ENCODE measurements at places on chromosomes 4 and X.

DNA sequence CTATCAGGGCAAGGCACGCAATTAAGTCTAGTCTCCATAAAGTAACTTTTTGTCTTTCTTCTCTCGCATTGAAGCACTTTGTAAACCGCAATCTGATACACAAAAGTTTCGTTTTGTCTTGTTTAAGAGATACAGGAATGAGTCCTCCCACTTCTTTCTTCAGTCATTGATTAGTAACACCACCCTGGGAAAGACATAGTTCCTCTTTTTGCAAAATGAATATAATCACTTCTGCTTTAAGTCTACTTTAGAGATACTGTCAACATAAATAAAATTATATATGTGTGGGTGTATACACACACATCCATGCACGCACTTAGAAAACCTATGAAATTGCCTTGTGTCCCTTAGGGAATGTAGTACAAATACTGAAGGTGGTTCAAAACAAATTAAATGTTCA is 11.7 kb downstream of the COQ2 start:
- DNase-seq: no peak

DNA sequence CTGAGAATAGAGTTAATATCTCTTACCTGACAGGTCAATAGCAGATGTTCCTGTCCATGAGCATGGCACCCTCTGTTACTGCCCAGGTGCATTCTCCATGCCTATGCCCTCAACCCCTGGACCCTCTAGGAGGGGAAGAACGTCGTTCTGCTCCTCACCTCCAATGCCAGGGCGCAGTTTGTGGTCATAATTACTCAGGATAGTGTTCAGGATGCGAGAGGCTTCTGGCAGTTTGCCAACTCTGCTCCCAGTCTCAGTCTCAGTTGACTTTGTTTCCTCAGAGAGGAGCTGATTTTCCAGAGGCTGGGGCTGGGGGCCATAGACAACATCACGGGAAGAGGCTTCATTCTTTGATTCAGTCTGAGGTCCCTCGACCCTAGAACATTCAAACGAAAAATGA is 4.4 kb downstream of the GABRE start:
- DNase-seq: no peak

DNA sequence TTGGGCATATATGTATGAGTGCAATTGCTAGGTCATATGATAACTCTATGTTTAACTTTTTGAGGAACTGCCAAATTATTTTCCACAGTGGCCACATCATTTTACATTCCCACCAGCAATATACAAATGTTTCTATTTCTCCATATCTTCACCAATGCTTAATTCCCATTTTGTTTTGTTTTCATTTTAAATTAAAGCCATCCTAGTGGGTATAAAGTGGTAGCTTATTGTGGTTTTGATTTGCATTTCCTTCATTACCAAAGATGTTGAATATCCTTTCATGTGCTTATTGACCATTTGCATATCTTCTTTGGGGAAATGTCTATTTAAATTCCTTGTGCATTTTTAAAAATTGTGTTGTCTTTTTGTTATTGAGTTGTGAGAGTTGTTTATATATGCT is 36.7 kb upstream of the SCOC start:
- no peak for DNase-seq

GRCh38 chr4:26985873-26986272 is 125.2 kb downstream of the STIM2 start:
- DNase-seq: no peak

- DNase-seq: no peak
Measured at GRCh38 chrX:131783555-131784308, 239.4 kb upstream of the STK26 start.

GRCh38 chrX:125198546-125198945 is 121.1 kb upstream of the TEX13C start:
- no peak for DNase-seq

DNA sequence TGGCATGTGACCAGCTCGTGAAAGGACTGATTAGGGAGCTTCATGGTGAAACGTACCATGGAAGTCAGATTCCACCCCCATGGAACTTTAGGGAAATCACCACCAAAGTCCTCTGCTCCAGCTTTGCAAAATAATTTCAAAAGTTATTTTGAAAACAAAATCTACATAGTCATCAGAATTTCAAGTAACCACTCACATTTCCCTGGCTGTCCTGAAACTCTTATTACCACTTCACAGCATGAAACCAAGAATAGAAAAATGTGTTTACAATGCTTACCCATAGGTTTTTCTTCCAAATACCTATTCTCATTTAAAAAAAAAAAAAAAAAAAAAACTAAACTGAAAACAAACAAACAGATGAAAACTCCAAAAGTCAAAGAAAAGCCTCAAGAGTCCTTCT is 198.7 kb downstream of the PDGFRA start:
- no peak for DNase-seq

- no peak for DNase-seq
Measured at GRCh38 chr4:182604161-182604622, 313.0 kb downstream of the DCTD start.

DNA sequence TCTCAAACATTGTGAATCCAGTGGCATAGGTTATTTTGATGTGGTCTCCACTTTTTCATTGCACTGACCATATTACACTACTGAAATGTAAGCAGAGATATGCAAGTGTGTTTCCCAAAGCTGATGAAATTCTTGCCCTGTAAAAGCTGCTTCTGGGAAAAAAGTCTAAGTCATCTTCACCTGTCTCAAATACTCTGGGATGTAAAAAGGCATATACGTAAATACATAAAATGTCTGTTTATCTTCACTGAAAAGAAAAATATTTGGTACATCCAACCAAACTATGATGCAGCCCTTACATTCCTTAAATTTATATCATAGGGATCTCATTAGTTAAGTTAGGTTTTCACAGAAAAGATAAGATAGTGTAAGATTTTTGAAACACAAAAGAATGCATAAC is 7.9 kb downstream of the KDR start:
- DNase-seq: no peak

DNA sequence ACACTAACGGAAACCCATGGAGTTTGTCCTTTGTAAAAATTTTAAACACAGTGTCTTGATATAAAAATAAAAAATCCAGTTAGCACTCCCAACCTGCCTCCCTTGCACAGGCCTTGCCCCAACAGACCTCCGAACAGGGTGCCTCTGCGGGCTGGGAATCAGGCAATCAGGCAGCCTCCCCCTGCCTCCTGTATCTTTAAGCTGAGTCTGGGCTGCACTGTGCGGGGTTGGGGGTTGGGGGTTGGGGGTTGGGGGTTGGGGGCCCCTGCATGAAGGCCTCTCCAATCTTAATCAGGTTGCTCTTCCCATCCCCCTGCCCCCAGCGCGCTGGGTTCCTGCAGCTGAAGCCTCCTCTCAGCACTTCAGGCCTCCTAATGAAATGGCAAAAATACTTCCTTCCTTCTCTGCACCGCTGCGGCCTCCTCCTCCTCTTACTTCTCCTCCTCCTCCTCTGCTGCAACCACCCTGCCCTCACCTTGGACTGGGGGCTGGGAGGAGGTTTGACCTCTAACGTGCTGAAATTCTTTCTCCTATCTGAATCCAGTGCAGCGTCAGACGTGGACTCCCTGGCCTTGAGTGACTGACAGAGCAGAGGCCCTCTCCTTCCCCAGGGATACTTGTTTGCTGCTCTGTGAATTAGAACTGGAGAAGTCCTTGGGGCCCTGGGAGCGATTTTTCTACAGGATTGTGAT is 26.6 kb downstream of the NLGN3 start:
- no peak for DNase-seq

GRCh38 chrX:133852837-133853356 is 132.5 kb downstream of the GPC3 start:
- no peak for DNase-seq

DNA sequence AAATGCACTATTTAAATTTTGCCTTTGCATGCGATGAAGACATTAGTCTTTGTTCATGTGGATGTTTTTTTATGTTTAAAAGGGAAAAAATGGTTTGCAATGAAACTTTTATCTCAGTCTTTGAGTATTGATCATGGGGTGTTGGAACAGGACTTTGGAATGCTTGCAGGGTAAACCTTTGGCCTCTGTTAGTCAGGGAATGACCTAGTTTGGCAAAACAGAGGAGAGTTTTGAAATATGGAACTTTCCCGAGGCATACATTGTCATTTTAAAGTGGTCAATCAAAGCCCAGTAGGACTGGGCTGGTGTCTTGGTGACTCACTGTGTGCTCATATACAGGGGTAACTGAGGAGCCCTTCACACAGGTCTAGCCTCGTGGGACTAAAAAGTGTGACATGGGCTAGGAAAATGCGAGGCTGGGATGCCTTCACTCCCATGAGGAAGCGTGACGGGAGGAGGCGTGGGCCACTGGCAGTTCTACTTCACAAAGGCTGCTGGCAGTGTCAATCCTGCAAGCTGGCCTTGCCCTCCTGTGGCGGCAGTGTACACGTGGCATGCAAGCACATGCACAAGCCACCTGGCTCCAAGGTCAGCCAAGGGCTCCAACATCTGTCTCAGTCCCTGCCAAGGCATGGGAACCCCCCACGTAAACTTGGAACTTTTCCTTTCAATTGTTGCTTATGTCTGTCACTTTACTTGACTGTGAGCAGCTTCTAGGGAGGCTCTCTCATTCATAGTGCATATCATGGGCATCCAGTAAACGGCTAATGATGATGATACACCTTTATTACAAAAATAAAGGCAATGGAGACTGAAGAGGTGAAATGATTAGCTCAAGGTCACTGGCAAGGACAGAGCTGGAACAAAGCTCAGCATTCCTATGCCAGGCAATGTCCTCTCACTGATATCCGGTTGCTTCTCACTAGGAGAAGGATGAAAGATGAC is 5.2 kb upstream of the F11 start:
- DNase-seq: no peak

DNA sequence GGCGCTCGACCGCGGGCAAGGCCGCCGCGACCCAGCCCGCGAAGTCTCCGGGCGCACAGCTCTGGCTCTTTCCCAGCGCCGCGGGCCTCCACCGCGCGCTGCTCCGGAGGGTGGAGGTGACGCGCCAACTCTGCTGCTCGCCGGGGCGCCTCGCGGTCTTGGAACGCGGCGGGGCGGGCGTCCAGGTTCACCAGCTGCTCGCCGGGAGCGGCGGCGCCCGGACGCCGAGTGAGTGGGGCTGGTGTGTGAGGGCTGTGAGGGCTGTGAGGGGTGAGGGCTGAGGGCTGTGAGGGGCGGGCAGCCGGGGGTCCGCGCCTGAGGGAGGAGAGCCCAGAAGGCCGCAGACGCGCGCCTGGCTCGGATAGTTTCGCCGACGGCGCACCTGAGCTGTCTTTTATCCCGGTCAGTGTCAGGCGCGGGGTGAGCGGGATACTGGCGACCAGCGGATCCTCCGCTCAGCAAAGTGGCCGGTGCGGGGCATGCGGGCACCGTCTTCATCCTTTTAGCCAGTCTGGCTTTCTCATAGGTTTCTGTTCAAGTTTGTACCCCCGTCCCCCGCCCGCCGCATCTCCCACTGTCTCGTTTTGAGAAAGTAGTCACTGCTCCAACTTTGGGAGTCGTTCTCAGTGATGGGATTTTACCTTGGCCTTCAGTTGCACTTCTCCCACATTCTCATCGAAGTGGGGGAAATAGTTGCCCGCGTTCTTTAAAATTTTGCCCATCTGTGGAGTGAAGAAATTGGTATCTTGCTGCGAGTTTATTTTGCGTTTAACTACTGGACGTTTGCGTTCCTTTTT is 586 bp downstream of the HERC5 start:
- no peak for DNase-seq

DNA sequence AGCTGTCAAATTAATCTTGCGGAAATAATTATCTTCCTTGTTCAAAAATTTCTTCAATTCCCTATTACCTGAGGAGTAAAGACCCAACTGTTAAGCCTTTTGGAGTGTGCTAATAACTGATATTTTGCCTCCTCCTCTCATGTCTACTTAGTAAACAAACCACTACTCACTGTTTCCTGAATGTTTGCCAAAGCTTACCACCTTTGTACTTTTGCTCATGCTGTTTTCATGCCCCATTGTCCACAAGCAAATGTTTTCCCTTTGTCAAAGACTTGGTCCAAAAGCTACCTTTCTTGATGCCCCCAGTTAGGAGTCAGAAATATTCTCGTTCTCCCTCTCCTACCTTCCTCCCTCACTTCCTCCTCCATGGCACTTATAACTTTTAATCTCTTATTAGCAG is 226.1 kb downstream of the ENOX2 start:
- DNase-seq: no peak

DNA sequence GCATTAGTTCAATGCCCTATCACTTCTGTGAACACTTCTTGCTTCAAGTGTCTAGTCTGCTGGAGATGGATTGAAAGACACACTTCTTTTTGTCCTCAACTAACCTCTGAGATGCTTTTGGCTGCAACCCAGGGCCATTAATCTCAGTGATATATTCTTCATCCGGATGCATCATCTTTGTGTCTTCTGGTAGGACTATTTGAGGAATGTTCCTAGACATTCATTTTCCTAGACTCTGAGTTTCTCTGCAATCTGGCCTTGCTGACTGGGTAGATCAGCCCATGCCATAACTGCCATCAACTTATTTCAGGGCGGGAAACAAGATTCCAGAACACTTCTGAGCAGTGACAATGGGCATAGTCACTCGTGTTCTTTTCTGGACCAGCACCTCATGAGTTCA is 329.4 kb downstream of the PDGFC start:
- DNase-seq: no peak

DNA sequence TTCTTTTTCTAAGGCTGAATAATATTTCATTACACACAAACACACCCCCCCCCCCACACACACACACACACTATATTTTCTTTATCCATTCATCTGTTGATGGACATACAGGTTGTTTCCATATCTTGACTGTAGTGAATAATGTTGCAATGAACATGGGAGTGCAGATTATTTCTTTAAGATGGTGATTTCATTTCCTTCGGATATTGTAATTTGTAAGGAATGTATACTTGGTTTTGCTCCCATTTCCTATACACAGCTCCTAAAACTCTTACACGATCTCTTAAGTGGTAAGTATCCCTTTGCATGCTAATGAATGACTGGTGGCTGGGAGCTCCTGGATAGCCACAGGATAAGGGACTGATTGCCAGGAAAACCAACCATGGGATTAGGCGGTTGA is 14.7 kb upstream of the RBMXL3 start:
- DNase-seq: no peak

- DNase-seq: no peak
Measured at GRCh38 chrX:3252744-3253143, 93.7 kb downstream of the MXRA5 start.

- DNase-seq: no peak
Measured at GRCh38 chr4:84378356-84378755, 120.7 kb downstream of the NKX6-1 start.

DNA sequence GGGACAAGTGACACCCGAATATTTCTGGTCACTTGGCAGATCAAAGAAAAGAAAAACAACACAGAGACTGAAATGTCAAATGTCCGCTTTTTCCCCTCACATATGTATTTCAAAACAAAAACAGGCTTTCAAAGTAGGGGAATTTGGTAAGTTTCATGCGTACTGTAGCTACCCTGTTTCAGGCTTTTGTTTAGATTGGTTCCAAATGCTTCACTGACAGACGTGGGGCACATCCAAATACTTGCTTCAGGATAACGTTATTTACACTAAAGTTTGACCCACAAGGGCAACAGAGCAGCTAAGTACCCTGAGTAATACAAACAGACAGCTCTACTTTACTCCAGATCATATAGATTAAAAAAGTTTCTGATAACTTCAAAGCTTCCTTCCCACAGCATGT is 804.5 kb upstream of the POU3F4 start:
- no peak for DNase-seq

- no peak for DNase-seq
Measured at GRCh38 chr4:78184584-78184983, 127.5 kb downstream of the FRAS1 start.

Data from osteocyte (in vitro differentiated cells).